AG08395 (cell line): ENCODE measurements at places on chromosomes 3 and 15.

GRCh38 chr15:100780208-100780800 is 99.3 kb upstream of the ALDH1A3 start:
- DNase-seq = no peak

DNA sequence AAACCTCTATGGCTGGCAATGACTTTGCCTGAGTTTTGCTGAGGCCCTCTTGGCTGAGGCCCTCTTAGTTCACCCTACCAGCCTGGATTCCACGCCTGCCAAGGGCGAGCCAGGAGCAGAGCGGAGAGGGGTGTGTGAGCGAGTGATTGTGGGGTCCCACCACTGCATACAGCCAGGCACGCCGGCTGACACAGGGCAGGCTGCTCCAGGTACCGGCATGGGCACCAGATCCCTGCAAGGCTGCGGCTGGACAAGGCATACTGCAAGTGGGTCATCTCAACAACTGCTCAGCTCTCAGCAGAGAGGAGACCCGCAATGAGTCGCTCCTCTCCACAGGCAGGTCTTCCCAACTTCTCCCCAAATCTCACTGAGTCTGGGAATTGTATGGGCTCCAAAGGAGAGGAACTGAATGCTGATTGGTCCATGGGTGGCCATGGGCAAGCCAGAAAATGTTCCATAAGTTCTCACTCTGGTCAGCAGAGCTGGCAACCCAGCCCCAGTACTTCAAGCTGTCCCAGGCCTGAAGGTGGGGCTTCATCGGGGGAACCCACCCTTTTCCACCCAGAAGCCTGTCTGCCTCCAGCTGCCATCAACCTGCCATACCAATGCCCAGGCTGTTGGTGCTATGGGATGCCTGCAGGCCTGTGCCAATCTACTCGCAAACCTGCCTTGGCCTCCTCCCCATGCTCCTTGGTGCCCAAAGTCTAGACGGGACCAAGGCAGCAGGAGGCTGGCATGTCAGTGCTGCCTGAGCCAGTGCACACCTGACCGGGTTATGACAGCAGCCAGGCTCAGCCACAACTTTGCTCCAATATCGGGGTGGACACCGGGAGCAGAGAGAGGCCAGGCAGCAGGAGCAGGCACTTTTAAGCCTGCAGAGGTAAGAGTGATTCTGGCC is 1273.6 kb upstream of the GBE1 start:
- DNase-seq = no peak

- no peak for DNase-seq
These were observed 563.1 kb downstream of the GRM7 start for GRCh38 chr3:7423995-7424394.

GRCh38 chr3:174862101-174862500 is 3.0 kb downstream of the NAALADL2 start:
- no peak for DNase-seq

DNA sequence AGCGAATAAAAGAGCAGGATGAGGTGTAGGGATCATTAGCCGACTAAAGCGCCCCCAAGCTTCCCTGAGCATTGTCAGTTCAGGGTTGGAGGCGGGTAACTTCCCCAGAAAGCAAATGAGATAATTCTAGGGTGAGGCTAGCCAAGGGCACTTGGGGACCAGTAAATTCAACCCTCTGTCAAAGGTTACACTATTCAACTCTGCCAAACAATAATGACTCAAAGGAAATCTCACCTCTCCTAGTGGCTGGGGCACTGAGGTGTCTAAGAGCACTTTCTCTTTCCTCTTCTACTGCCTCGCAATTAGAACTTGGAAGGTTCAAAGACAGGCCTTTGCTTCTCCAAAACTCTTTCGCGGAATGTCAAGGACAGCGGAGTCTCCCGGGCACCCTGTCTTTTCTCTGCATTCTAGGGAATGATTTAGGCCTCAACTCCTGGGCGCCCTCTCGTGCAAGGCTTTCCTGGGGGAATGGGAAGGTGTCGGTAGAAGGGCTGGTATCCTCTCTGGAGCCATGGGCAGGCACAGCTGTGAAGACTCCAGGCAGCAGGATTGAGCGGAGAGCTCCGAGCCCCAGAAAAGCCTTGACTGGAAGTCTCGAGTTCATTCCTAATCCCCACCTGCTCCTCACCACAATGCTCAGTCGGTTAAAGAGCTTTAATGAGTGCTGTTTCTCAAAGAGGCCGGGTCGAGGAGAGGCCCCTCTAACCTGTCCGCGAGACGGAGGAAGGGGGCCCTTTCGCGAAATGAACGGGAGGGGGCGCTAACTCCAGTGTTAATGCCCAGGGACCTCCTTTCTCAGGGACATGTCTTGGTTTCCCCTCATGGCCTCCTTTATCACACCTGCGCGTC is 21.9 kb downstream of the ZIC4 start:
- no peak for DNase-seq

DNA sequence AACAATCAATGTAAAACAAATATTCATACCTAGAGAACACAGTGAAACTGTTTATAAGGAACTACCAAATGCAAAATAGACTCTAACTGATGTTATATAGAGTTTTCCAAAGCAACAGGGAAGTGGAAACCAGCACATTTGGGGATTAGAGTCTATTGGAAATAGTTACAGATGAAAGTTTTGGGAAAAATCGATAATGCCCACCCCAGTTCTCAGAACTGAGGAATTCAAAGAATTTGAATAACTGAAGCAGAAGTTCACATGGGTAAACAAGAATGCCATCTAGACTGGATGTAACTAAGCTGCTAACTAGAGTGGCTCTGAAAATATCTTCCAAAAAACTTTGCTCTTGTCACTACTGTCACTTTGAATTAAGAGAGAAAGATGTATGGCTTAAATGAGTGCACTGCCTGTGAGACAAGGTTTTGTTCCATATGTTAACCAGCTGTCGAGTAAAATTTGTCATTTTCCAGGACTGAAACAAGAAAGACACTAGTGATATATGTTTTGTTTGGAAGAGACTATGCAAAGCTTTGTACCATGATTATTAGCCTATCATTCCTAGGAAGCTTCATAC is 9.2 kb upstream of the DENND4A start:
- no peak for DNase-seq

GRCh38 chr15:67115586-67115969 is 50.2 kb downstream of the SMAD3 start:
- DNase-seq = no peak

GRCh38 chr3:104561324-104561723 is 805.4 kb upstream of the ALCAM start:
- no peak for DNase-seq

- DNase-seq = no peak
These were observed 14.2 kb upstream of the MAPK6 start for GRCh38 chr15:52004806-52005205.
